ENCODE measurements at places on chromosomes 13 and 19. TPM values are rescaled to one million over a fixed set of nuclear protein-coding genes. Genes with fewer than 3 reads are reported as not detected.

RGCC gene
- 0.10 TPM for total RNA-seq

LILRB2 gene
- not detected for total RNA-seq

CASP14 gene
- 0.11 TPM for total RNA-seq

RNF17 gene
- 6.8 TPM for total RNA-seq

F10 gene
- not detected for total RNA-seq

CELF5 gene
- total RNA-seq = not detected

COL4A2 gene
- 244 TPM for total RNA-seq

CALR3 gene
- total RNA-seq = not detected

SOHLH2 gene
- total RNA-seq = 0.48 TPM

TUBA3C gene
- 189 TPM for total RNA-seq

GGN gene
- total RNA-seq = 0.60 TPM

TMIGD2 gene
- not detected for total RNA-seq

NOP53 gene
- 111 TPM for total RNA-seq

ZNF90 gene
- total RNA-seq = not detected

CEACAM7 gene
- not detected for total RNA-seq

CACNG6 gene
- 0.23 TPM for total RNA-seq

SLC5A5 gene
- total RNA-seq = not detected

PRX gene
- total RNA-seq = not detected

WDR87 gene
- total RNA-seq = not detected

GNA15 gene
- 0.05 TPM for total RNA-seq

MYBPC2 gene
- not detected for total RNA-seq

TSPAN16 gene
- total RNA-seq = not detected

All from HT1080 (cell line).